ENCODE measurements at places on chromosomes 13 and 19.

GRCh38 chr13:79320433-79320832 is 85.6 kb downstream of the RBM26 start:
- no peak for DNase-seq

DNA sequence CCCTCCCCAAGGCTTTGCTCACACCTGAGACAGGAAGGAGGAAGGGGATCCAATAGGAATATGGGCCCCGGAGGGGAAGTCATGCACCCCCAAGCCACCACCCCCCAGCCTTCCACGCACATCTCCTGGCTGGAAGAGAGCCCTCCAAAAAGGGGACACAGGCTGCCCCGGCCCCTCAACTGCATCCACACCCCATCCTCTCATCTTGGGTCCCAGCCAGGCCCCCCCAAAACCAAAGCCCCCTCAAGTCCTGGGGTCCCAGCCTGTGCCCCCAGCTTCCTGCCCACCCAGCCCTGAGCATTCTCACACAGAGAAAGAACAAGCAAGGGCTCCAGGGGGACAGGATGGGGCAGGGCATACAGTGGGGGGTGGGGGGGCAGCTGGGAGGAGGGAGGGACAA is 12.1 kb downstream of the SMIM24 start:
- DNase-seq = no peak

GRCh38 chr13:94267581-94268366 is 211.7 kb downstream of the DCT start:
- no peak for DNase-seq

GRCh38 chr13:93511011-93511410 is 284.4 kb downstream of the GPC6 start:
- no peak for DNase-seq

DNA sequence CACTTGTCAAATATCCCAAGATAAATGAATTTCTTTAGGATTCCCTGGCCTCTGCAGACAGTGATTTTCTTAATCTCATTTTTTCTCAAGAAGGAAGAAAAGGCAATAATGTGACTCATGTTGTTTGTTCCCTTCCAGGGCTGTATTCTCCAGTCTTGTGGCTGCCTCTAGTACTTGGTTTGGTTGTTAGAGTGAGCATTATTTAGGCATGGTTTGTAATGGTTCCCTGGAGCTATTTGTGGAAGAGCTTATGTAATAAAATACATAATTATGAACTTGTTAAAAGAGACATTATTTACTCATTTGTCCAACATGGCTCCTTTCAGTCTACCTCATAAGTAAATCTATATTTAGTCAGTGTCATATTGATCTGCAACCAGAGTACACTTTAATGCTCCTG is 270.4 kb downstream of the DCT start:
- DNase-seq = no peak

GRCh38 chr13:28613562-28613961 is 45.4 kb upstream of the POMP start:
- DNase-seq = no peak

DNA sequence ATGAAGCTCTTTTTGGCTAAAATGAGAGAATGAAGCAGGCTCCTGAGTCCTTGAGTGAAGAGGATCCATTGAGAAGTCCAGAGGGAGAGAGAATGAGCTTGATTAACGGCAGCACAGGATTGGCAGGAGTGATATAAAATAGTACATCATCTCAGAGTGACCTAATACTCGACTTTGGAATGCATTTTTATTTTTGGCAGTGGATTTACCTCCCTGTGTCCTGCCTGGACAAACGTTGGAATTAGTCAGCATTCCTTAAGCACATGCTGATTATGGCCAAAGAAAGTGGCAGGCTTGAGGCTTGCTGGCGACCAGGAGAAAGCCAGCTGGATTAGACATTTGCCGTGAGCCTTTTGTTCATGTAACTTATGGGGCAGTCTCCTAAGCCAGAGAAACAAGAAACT is 22.9 kb downstream of the LRCH1 start:
- DNase-seq = peak; percentile 84

DNA sequence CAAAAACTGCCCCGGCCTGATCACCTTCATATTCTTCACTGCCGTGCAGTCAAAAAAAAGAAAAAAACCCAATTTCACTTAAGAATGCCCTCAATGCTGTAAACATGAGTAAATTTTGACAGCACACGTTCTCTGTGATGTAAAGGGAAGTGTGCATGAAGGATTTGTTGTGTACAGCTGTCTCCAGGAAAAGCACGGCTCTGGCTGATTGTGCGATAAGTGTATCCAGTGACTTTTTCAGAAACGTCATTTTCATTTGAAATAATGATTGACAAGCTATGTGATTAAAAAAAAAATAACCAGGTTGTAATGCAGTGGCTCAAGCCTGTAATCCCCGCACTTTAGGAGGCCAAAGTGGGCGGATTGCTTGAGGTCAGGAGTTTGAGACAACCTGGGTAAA is 39.6 kb downstream of the ANKRD10 start:
- DNase-seq = no peak

DNA sequence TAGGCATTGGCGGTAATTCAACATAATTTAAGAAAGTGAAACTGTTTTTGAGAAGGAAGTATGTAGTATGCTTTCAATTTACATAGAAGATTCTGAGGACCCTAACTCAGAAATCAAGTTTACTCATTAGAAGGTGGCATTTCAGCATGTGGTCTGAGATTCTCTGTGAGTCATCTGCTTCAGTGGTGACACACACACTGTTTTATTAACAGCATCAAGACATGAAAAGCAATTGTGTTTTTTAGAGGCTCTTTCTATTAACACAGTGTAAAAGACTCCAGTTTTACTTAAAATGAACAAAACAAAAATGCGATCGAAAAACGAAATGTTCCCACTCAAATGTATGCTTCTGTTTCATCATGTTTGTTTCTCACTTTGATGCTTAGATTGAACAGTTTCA is 802.1 kb upstream of the SLITRK6 start:
- DNase-seq = peak; percentile 74

Measured in ELR (cell line).